ENCODE measurements at places on chromosomes 12 and 14.

DNA sequence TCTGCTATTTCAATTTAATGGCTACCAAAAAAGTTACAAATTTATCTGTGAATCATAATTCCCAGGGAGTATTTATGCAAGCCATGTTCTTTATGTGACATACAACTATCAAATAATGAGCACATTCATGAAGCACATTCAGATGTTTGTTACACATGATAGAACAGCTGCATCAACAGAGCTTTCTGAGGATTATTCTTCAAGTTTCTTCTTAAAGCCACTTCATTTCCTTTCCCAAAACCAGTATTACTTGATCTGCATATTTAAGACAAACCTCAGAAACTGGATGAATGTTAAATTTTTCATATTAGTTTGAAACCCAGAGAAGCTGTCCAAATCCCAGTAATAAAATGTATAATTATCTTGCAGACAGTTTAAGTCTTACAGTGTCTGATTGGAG is 73.6 kb upstream of the SOX5 start:
- no peak for DNase-seq

DNA sequence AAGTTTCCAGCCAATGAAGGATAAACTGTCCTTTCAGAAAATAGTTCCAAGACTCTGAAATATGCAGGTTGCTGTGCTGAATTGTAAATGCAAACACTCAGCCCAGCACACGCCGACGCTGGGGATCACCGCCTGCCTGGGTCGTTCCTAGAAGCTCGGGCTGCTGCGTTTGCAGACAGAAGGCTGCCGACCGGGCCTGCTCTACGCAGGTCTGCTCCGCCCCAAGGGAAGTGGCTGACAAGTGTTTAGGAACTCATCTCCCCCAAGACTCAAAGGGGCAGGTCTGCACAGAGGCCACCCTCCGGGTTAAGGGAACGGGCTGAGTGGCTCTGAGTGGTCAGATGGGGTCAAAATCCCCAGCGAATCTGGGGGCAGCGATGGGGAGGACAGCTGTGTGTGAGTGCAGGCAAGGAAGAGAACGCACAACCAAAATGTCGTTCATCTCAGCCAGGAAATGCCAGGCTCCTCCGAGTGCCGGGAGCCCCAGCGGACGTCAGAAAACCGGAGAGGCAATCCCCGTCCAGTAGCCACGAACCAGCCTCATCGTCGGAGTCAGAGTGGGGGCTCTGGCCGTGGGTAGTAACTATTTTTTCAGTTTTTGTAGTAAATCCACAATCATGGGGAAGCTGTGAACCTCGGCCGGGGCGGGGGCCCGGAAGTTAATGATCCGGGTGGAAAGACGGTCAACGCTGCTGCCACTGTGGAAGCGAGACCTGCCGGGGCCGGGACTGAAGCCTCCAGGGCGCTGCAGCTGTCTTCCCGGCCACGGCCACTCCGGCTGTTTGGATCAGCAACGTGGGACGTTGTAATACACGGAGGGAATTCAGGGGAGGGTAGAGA is 6.0 kb downstream of the GALNT9 start:
- no peak for DNase-seq

- DNase-seq = no peak
Observed at GRCh38 chr12:67748743-67749040, 100.1 kb downstream of the DYRK2 start.

DNA sequence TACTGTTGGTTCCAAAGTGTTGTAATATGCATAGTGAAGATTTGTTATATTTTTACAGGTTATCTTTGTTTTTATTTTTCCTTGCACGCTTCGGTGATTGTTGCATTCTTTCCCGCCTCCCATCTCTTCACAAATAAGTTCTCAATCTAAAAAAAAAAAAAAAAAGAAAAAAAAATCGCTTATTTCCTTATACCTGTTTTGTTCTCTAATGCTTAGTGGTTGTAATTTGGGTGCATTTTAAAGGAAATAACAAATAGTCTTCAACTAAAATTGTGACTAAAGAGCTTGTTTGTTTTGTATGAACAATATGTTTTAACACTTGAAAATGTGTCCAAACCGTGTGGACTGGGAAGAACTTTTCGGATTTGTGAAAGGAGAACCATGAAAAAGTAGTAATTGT is 1.5 kb downstream of the CAND1 start:
- no peak for DNase-seq

GRCh38 chr12:121537814-121538698 is 42.8 kb downstream of the KDM2B start:
- peak; percentile 64 for DNase-seq

DNA sequence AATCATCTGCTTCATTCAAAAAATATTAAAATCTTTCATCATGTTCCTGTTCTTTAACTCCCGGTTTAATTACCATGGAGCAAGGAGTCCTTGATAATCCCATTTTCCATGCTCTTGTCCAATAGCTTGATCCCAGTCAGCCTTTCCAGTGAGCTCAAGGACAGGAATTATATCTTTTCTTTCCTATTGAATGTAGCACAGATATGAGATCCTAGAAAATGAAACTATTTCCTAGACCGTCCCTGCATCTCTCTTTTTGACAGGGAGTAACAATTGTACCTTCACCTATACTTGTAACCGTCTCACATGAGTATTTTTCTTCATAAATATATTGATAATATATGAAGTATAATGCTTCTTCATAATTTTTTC is 35.6 kb downstream of the PIK3C2G start:
- DNase-seq = no peak

DNA sequence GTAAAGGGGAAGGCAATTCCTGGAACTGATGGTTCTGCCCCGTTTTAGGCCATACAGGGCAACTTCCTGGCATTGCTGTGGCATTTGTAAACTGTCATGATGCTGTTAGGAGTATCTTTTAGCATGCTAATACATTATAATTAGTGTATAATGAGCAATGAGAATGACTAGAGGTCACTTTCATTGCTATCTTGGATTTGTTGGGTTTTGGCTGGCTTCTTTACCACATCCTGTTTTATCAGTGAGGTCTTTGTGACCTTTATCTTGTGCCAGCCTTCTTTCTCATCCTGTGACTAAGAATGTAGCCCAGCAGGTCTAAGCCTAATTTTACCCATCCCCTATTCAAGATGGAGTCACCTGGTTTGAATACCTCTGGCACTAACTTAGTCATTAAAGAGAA is 51.2 kb downstream of the TESPA1 start:
- no peak for DNase-seq

GRCh38 chr12:91922139-91922538 is 223.5 kb downstream of the BTG1 start:
- no peak for DNase-seq

- no peak for DNase-seq
Observed at GRCh38 chr12:51953864-51954263, 2.4 kb downstream of the ACVR1B start.

DNA sequence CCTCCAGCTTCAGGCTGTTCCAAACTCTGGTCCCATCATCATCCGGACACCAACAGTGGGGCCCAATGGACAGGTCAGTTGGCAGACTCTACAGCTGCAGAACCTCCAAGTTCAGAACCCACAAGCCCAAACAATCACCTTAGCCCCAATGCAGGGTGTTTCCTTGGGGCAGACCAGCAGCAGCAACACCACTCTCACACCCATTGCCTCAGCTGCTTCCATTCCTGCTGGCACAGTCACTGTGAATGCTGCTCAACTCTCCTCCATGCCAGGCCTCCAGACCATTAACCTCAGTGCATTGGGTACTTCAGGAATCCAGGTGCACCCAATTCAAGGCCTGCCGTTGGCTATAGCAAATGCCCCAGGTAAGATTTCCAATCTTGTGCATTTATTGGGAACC is 3.3 kb downstream of the SP1 start:
- no peak for DNase-seq

GRCh38 chr14:27587103-27587502 is 989.3 kb upstream of the NOVA1 start:
- no peak for DNase-seq

GRCh38 chr12:90953956-90954421 is 987 bp downstream of the CCER1 start:
- no peak for DNase-seq

DNA sequence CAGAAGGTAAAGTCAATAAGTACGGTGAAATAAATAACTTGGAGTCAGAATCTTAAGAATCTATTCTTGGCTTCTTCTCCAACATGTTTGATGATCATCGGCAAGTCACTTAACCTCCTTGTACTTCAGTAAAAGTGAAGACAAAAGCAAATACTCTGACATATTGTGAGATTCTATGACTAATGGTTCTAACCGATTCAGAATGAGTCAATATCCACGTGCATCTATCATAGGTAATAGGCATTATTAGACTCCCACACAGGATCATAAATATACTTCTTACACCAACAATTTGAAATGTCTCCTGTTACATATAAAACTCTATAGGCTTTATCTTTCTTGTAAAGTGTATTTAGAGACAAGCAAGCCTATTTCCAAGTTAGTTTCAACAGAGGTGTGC is 144.4 kb upstream of the ATXN7L3B start:
- no peak for DNase-seq

GRCh38 chr14:52862632-52863333 is 71.4 kb upstream of the GNPNAT1 start:
- no peak for DNase-seq

- DNase-seq = no peak
Observed at GRCh38 chr14:100791348-100791735, 34.6 kb upstream of the MEG3 start.

GRCh38 chr12:152440-152839 is 61.5 kb downstream of the SLC6A12 start:
- no peak for DNase-seq

DNA sequence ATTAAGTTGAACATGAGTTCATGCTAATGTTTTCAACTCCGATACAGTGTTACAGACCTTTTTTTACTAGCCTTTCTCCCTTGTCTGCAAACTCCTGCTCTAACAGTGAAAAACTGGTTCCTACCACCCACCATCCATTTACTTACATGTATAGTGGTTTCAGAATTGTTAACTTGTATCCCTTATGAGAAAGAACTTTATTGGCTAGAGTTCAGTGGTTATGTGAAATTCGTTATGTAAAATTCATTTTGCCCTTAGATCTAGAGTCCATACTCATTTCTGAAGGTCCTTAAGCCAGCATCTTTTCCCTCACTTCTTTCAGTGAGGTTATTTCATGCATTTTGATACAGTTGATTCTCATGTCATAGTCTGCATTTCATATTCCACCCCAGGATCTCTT is 51.0 kb downstream of the PRKCH start:
- DNase-seq = no peak

DNA sequence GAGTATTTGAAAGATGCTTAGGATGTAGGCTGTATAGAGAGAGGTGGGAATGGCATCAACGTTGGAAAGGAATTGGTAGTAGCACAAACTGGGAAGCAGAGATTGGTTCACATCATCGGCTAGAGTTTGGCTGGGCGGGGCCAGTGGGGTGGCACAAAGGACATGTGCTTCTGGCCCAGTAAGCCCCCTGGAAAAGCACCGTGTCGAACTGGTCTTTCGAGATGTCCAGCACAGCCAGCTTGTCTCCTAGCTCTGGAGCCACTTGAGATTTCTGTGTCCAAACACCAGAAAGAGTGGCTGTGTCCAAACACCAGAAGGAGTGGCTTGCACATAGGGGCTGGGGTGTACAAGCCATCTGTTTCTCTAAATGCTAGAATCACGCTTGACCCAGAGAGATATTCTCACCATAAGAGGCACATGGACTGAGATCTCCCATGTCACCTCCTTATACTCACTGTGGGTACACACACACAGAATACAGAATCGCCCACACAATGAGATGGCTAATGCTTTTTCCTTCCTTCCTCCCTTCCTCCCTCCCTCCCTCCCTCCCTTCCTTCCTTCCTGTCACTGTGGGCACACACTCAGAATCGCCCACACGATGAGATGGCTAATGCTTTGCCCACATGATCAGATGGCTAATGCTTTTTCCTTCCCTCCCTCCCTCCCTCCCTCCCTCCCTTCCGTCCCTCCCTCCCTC is 41.8 kb upstream of the KCNK13 start:
- DNase-seq = no peak

DNA sequence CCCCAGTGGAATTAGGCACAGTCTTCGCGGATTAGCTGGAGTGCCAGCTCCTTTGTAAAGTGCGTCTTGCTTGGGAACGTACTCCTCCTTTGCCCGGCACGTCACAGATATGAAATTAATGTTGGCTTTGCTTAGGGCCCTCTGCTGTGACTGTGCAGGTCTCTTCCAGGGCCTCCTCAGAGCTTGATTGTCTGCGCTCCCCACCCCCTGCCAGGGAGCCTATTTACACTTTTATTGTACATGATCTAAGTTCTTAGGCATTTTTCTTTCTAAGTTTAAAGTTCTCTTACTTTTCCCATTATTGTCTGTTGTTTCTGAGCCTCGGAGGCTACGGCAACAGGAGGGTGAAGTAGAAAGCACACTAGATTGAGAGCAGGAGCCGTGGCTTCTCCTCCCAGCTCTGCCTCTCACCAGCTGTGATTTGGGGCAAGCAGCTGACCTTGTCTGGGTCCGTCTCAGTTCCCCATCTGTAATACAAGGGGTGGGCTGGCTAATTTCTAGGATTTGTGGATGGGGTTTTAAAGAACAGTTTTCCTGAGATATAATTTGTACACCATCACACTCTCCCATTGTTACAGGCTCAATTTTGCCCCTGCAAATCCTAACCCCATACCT is 81.8 kb downstream of the TSPAN9 start:
- no peak for DNase-seq

- peak; percentile 89 for DNase-seq
Observed at GRCh38 chr12:108801736-108802100, 55.7 kb downstream of the SSH1 start.

GRCh38 chr14:38125481-38126037 is 82.1 kb upstream of the SSTR1 start:
- no peak for DNase-seq

- DNase-seq = no peak
Observed at GRCh38 chr14:63940387-63940786, 87.6 kb downstream of the SYNE2 start.

- no peak for DNase-seq
Observed at GRCh38 chr12:48192861-48193260, 9.4 kb downstream of the CCDC184 start.

DNA sequence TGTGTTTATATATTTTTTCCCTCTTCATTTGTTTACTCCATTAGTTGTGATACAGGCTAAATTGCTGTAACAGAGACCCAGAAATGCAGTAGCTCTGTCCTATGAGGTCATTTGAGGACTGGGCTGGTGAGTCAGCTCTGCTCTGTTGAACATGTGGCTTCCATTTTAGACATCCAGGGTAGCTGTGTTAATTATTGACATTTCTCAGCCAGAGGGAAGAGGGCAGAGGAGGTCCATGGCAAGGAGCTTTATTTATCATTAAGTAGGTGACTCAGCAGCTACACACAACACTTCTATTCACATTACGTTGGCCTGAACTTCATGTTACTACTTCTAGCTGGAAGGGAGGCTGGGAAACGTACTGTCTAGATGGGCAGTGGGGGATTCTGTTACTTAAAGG is 85.4 kb downstream of the PTCSC3 start:
- DNase-seq = no peak

DNA sequence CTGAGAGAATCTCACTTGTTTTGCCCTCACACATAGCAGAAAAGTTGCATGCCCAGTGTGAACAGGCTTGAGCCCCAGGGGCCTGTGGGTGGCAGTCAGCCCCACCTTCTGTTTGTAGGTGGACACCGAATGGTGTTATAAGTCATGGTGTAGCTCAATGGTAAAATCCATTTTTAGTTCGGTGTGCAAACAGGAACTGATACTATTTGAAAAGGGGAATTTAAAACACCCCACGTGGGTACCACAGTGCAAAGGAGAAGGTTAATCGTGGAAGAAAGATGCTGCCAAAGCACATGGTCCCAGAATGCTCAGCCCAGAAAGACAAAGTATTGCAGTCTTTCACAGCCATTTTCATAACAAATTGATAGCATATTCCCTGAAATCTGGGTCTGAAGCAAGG is 71.8 kb upstream of the GZMB start:
- DNase-seq = no peak

GRCh38 chr14:91373591-91374254 is 43.9 kb downstream of the CCDC88C start:
- no peak for DNase-seq
